ENCODE measurements at places on chromosomes 7 and 10.
A peak's percentile ranks its signal among the peaks of the same experiment; 100 is the strongest.

DNA sequence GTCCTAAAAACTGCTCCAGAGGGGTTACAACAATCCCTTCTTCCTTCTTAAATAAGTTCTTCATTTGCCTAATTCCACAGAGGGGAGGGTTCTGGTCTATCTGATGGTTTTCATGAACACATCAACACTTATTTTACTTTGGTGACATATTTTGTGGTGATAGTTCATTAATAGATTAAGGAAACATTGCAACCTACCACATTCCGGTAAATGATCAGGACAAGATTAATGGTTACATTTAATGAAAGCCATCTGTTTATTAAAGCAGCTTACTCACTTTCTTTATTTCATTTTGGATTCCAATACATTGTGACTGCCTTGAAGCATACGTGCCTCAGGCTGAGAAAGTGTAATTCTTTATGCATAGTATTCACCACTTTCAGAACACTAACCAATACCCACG, 101.0 kb downstream of the SKIDA1 start:
- DNase-seq: no peak

DNA sequence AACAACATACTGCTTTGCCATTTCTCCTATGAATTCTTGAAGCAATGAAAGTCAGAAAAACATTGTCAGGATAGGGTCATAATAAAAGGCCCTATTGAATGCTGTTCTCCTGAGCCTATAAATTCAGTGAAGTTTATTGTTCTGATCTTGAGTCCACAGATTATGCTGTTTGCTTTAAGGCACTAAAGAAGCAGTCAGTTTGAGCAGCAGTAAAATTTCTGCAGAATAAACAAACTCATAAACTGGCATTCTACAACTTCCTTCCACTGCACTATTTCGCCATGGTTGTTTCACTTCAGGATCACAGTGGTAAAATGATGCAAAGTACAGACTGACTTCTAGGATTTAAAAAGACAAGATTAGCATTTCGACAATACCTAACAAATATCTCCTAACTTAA, 503.2 kb downstream of the SH2D4B start:
- peak; percentile 5 for DNase-seq

GRCh38 chr10:35563261-35563891, 41.8 kb upstream of the GJD4 start:
- peak; percentile 54 for DNase-seq

DNA sequence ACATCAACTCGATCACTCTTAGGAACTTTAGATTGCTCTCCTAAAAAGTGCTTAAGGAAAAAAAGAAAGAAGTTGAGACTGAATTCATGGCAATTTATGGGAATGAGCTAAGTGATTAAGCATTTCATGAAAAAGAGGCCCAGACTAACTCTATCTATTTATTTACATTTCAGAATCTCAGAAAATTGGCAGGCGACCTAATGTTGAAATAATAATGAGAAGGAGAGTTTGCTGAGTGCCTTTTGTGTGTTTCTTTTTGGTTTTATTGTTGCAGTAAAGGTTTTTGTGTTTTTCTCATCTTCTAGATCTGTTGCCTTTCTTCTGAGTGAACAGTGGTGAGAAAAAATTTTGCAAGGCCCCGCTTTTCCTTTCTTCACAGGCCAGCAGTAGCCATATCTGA, 3.8 kb downstream of the GRK5 start:
- no peak for DNase-seq

DNA sequence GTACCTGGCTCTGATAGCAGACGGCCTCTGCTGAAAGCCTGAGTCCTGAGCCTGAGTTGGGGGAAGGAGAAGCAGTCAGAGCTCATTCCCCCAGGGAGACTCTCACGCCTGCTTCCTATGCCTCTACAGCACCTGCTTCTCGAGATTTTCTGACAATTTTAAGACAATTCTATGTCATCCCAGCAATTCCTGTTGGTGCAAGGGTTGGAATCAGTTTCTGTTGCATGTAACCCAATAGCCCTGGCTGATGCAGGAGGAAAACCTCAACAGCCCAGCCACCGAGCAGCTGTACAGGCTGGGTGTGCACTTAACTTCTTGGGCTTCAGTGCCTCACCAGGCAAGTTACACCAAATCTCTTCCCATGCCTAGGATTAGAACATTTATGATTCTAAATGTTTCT, 134.7 kb downstream of the GLI3 start:
- DNase-seq: no peak

DNA sequence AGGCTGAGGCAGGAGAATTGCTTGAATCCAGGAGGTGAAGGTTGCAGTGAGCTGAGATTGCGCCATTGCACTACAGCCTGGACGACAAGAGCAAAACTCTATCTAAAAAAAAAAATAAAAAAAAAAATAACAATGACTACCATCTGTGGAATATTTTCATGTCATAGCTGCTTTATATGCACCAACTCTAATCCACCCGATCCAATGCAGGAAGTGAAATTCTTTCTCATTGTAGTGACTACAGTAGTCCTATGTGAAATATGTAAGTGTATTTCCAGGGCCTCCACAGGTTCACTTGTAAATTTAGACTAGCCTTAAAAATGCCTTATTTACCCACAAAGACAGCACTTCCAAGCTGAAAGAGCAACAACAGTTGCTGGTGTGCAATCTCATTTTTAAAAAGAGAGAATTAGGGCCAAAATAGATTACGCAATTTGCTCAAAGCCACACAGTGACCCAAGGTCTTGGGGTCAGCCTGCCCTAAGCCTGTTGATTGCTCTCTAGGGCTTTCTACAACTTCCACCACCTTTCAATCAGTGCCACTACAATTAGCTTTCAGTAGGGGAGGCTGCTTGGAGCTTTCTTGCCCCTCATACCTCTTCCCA, 25.8 kb upstream of the EGFR start:
- peak; percentile 66 for DNase-seq

DNA sequence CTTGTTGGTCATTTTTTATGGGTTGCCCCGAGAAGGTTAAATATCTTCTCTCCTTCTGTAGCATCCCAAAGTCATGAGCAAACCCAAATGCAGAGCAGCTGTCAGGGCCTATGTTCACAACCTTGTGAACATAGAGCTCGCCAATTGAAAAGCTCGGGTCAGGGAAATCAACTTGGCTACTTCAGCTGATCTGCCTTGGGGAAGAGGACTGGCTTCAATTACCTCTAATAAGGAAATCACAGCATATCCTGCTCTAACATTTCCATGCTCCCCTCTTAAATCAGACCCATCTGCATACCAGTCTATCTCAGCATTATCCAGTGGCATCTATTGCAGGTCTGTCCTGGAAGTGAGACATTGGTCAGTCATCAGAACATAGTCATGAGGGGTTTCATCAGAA, 105.6 kb downstream of the ANKRD26 start:
- no peak for DNase-seq

DNA sequence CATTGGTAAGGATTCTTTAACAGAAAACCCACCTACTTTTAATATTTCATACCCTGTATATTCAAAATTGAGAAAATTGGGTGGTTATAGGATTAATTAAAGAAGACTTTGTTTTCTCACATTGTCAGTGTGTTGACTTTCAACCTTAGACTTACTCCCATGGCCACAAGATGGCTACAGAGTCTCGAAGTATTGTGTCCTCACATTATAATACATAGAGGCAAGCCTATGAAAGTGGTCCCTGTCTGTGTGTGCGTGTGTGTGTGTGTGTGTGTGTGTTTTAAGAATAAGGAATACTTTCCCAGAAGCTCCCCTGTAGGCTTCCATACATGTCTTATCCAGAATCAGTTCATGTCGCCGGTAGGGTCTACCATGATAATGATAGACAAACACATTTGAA, 180.0 kb downstream of the PHF14 start:
- DNase-seq: no peak

DNA sequence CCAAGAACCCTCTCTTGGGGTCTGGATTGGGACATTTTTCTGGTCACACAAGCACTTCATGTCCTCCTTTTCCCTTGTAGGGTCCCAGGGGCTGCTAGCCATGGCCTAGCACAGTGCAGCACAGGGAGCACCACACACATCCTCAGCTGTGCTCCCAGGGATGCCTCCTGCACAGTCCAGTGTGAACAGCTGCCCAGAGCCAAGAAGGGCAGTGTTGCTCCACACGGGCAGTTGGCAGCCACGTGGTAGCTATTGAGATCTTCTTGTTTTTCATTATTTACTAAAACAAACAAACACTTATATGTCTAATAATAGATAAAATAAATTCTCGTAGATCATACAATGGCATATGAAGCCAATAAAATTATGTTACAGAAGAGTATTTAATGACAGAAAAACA, 13.9 kb upstream of the LANCL2 start:
- DNase-seq: no peak

- no peak for DNase-seq
Measured at GRCh38 chr10:132972149-132972985, 30.0 kb upstream of the CFAP46 start.

GRCh38 chr10:88735661-88736060, 24.2 kb upstream of the LIPN start:
- DNase-seq: no peak

DNA sequence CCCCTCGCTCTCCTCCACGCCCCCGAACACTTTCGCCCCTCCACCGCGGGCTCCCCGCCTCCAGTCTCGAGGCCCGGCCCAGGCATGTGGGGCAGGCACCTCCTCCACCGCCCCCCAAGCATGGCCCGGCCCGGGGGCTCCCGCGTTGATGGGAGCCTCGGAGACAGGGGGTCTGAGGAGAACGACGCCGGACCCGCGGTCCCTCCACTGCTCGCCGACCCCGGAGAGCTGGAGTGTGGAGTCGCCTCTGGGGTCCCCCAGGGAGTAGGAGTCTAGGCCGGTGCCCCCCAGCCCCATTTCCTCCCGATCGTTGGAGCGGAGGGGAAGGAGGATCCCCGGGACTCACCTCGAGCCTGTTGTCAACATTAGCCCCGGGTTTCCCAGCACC, 206 bp downstream of the UPF2 start:
- DNase-seq: no peak

GRCh38 chr7:154968336-154969001, 34.5 kb downstream of the PAXIP1 start:
- DNase-seq: no peak

DNA sequence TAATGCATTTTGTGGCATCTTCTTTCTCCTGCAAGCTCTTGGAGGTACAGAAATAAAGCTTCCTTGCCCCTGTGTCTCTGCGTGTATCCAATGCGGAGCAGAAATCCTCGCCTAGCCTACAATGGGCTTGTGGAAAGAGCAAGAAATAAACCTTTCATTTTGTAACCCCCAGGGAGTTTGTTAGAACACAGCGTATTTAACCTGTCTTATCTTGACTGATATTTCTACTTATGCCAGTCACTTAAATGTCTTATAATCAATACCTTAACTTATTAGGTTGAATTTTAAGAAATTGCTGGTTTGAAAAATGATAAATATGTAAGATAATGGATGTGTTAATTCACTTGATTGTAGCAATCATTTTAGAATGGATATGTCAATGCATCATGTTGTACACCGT, 629.8 kb upstream of the IGFBP3 start:
- no peak for DNase-seq

DNA sequence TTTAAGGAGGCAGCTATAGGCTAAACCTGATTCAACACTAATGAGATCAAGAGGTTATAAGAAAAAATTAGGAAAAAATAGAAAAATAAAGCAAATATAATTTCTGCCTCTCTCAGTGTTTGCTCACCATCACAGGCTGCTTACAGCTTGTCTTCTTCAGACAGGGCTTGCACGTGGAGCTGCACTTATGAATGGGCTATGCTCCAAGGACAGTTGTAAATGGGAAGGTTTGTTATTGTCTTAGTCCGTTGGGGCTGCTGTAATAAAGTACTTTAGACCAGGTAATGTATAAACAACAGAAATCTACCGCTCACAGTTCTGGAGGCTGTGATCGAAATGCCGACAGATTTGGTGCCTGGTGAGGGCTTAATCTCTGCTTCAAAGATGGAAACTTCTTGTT, 219.8 kb downstream of the NEBL start:
- no peak for DNase-seq

GRCh38 chr10:78660446-78661106, 408.2 kb upstream of the ZMIZ1 start:
- no peak for DNase-seq

DNA sequence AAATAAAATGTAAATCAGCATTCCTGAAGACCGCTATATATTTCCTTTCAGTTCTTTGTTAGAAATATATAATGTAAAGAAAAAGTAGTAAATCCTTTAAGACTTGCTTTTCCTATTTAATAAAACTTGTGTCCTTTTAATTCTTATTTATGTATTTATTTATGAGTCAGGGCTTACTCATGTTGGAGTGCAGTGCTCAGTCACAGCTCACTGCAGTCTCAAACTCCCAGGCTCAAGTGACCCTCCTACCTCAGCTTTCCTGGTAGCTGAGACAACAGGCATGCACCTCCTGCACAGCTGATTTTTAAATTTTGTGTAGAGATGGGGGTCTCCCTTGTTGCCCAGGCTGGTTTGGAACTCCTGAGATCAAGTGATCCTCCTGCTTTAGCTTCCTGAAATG, 724.5 kb downstream of the ANKRD7 start:
- no peak for DNase-seq

DNA sequence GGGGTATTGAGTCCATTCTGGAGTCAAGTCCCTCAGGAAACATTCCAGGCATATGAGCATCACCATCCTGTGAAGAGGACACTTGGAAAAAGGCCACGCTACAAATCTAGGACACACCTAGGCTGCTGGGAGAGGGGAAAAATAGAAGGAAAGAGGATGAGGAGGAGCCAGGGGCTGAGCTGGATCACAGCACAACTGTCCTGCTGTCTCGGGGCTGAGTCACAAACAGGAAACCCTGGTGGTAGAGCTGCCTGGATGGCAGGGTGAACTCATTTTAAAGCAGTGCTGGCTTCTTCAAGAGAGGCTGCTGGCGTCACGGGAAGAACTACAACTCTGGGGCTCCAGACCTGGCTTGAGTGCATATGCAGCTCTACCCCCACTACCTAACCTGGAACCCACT, 151.5 kb downstream of the RNF216 start:
- DNase-seq: peak; percentile 38

- no peak for DNase-seq
Measured at GRCh38 chr7:71350680-71351079, 218.7 kb downstream of the GALNT17 start.

- DNase-seq: peak; percentile 26
Measured at GRCh38 chr10:33129141-33129995, 171.3 kb upstream of the ITGB1 start.

GRCh38 chr10:50362547-50363125, 111.3 kb upstream of the ASAH2 start:
- peak; percentile 60 for DNase-seq

- DNase-seq: no peak
Measured at GRCh38 chr10:866577-866941, 64.9 kb downstream of the LARP4B start.

DNA sequence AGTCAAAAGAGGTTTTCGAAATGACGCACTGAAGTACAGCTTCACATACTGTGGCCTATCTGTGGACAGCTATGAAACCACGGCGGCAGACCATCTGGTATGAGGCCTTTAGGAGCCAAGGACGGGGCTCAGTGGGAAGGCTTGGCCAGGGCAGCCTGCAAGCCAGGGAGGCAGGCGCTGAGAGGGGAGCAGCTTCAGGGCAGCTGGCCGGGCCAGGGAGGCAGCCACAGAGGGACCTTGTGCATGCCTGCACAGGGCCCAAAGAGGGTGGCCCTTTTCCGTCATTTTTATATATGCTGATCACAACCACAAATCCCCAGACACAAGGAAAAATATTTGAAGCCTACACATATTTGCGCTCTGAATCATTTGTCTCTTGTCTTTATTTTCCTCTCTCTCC, 13.5 kb downstream of the CALD1 start:
- DNase-seq: no peak

- no peak for DNase-seq
Measured at GRCh38 chr10:119505131-119505551, 37.4 kb downstream of the RGS10 start.

- DNase-seq: no peak
Measured at GRCh38 chr7:120837599-120837998, 20.3 kb downstream of the TSPAN12 start.

- DNase-seq: no peak
Measured at GRCh38 chr10:119306986-119307392, 99.6 kb downstream of the GRK5 start.

All from MV-4-11 (cell line).